ENCODE measurements at places on chromosomes 6 and 20.

DNA sequence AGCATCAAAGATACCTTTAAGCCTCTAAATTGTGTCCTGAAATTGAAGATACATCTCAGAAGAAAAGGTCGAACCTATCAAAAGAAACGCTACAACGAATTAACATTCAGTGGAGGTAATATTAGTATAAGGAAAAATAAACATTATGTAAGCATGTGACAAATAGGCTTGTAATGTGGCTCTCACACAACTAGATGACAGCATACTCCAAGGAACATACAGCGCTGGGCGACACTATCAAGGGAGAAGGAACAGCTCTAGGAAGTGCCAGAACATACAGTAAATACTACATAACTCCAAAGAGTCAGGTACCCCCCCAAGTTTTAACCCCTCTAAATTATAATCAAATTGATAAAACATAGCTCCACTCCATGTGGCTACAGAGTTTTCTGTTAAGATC, 103.5 kb downstream of the LAMP5 start:
- no peak for DNase-seq

- DNase-seq = no peak
Measured at GRCh38 chr6:124599656-124600055, 362.6 kb upstream of the RNF217 start.

DNA sequence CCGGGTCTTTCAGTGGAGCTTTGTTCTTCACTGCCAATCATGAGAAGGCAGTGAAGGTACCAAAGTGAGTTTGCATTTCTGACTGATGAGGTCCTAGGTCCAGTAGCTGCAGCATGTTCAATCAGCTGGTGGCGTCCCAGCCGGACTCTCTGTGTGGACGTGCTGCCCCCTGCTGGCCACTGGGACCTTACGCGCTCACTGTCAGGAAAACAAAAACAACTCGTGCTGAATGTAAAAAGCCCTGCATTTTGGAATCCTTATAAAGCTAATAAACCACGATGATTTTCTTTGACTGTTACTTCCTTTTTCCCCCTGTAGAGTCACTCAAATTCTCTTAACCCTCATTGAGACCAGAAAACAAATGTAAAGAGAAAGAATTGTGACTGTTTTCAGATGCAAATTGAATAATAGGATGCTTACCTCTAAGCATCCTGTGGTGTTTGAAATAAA, 4.9 kb upstream of the CD24 start:
- peak; percentile 57 for DNase-seq

- no peak for DNase-seq
Measured at GRCh38 chr6:112349958-112350357, 2.8 kb downstream of the RFPL4B start.

DNA sequence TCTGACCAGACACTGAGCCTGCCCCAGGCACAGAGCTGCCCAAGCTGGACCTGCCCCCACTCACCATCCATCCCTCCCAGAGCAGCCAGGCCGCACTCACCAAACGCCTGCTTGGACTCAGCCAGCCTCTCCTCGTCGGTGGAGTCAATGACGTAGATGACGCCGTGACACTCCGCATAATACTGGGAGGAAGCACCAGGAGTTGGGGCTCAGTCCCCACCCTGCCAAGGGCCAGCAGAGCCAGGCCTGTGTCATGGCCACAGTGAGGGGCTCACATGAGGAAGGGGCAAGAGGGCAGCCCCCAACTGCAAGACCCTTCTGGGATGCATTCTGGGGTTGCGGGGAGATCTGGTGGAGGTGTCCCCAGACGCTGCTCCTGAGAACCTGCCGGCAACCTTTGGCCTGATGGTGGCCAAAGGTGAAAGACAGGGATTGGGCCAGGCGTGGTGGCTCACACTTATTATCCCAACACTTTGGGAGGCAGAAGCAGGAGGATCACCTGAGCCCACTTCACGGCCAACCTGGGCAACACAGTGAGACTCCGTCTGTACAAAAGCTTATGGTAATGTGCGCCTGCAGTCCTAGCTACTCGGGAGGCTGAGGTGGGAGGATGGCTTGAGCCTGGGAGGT, 5.6 kb downstream of the ARFRP1 start:
- no peak for DNase-seq
